ENCODE measurements at places on chromosomes 4 and X.

- no peak for DNase-seq
These were observed 2.9 kb downstream of the IL9R start for GRCh38 chrX:156000361-156000926.

DNA sequence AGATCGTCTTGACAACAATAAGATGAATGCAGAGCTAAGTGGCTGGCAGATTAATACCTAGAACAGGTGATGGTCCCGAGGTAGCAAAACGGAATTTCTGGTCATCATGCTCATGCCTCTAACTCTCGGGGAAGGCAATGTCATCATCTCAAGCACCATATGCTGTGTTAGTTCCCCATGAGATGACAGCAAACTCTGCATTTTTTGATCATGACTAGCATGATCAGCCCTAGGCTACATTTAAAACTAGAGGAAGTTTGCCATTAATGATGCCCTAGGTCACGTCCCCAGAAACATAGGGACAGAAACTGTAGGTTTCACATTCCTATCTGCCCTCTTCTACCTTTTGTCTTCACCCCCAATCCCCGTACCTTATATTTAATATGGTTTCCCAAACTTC is 11.6 kb downstream of the LPAR4 start:
- no peak for DNase-seq

GRCh38 chr4:76802236-76803021 is 95.5 kb downstream of the SOWAHB start:
- no peak for DNase-seq

DNA sequence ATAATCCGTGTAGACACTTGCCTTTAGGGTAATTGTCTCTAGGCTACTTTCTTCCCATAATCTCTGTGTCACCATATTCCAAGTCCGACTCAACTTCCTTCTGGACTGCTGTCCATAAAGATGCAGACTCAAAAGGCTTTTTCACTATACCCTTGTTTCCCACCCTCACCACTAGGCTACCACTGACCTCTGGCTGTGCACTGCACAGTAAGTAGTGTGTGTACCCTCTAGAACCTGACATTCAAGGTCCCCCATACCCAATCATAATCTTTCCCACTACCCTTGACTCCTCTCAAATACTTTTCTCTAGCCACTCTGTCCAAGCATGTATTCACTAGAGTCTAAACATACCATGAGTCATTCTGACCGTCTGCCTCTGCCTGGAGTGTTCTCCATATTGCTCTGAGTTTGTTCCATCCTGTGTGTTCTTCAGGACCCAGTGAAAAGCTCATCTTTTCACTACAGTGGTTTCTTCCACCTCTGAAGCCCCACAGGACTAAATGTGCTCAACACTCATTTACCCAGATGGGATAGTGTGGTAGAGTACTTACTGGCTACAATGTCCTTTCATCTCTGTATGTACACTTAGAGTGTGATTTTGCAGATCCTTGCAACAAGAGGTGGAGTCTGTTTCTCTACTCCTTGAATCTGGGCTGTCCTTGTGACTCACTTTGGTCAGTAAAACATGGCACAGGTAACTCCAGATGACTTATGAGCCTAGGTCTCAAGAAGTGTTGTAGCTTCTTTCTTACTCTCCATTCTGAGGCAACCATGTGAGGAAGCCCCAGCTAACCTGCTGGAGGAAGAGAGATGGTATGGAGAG is 17.4 kb downstream of the JADE3 start:
- no peak for DNase-seq

DNA sequence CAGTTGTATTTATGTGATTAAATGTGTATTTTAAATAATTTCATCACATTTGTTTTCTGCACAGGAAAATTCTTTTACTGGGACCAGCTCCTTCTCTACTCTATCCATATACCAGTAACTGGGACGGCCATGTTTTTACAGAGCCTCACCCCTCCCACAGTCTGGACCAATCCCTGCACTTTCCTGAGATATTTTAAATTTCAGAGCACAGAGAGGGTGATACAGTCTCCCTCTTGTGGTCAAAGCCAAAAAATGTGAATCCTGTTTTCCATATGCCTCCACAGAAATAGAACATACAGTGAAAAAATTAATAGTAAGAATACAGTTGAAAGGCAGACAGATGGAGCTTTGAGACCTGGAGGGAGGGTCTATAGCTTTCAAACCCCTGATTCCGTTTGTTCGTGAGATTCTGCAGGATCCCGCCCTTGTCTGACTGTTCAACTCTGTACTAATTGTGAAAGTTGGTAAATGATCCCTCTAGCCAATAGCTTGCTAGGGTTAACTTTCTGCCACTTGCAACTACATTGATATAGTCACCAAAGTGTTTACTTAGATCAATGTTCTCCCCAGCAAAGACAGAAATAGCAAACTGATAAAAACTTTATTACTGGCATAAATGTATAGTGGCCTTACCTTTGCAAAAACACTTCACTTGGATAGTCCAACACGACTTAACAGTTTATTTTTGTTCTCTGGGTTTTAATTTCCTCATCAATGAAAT is 172.2 kb downstream of the PPARGC1A start:
- no peak for DNase-seq

- DNase-seq, result no peak
These were observed 2.6 kb upstream of the NDP start for GRCh38 chrX:43975796-43976195.

- DNase-seq, result no peak
These were observed 68.6 kb downstream of the BEND4 start for GRCh38 chr4:42083816-42084215.

DNA sequence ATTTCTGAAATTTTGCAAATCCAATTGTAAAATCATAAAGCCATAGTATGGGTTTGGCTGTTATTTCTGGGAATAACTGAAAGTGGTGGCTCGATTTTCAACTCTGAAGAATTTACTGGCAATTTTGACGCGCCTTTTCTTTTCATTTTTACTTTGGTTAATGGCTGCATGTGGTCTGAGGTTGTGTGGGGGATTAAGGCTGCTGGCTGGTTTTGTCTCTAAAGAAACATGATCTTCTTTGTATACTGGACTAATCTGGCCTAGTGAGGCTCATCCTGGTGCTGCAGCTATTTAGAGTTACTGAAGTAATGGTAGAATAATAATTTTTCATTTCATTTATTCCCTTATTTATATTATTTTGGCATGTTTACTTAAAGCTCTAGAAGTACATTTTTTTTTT is 164.0 kb downstream of the RNF150 start:
- no peak for DNase-seq

- no peak for DNase-seq
These were observed 732 bp upstream of the ADRA2C start for GRCh38 chr4:3765271-3766035.

DNA sequence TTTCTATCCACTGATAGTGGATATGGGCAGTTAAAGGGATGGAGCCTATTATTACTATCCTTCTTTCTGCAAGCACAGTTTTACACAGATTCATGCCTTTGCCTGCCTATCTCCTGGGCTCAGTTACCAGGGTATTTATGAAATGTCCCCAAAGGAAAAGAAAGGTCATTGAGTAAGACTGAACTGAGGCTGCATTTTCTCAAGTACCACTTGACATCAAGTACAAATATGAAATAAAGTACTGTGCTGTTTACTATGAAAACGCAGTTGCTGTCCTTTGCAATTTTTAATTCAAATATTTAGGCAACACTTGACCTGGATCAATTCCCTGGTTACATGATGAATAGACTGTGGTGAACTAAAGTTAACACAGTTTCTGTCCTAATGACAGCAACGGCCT is 23.5 kb upstream of the SPANXN4 start:
- no peak for DNase-seq

DNA sequence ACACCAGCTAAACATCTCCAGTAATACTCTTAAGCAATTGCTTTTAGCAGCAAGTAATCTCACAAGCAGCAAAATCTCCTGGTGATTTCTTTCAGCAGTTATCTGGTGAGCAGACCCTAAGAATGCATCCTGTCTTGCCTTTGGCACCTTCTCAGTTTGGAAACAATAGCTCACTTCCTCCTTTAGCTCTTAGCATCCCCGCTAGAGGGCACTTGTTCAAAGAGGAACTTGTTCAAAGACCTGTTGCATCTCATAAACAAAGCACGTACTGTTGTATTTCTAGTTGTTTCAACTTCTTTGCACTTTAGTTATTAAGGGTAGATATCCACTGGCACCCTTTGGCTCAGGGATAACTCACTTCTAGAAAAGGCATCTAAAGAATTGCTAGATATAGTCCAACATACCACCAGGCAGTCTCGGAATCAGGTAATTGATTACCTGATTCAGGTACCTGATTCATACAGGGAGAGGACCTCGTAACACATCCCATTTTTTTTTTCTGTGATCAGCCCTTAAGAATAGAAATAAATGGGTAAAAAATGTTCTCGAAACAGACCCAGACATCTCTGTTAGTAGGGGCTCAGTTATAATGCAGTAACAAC is 81.9 kb upstream of the QRFPR start:
- no peak for DNase-seq

GRCh38 chrX:12958059-12958458 is 16.9 kb upstream of the TMSB4X start:
- no peak for DNase-seq

GRCh38 chrX:115503099-115503498 is 57.9 kb upstream of the PLS3 start:
- DNase-seq, result no peak

GRCh38 chr4:66266035-66266434 is 595.7 kb upstream of the EPHA5 start:
- DNase-seq, result no peak

DNA sequence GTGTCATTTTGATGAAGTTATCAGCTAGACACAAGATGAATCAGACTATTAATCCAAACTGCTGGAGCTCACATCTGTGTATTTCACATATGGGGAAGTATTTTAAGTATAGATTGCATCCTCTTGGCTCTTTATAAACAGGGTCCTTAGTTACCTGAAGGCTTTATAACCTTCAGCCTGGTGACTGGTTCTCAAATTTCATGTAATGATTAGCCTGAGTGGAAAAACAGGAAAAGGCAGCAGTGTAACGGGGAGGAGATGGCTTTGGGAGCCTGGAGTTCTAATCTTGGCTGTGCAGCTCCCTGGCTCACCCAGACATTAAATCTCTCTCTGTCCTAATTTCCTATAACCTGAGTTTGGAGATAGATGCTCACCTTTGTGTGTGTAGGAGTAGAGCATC is 103.8 kb upstream of the HPF1 start:
- no peak for DNase-seq

GRCh38 chr4:173160871-173161270 is 7.7 kb upstream of the GALNT7 start:
- no peak for DNase-seq

- no peak for DNase-seq
These were observed 35.8 kb upstream of the PGRMC2 start for GRCh38 chr4:128323401-128323800.

DNA sequence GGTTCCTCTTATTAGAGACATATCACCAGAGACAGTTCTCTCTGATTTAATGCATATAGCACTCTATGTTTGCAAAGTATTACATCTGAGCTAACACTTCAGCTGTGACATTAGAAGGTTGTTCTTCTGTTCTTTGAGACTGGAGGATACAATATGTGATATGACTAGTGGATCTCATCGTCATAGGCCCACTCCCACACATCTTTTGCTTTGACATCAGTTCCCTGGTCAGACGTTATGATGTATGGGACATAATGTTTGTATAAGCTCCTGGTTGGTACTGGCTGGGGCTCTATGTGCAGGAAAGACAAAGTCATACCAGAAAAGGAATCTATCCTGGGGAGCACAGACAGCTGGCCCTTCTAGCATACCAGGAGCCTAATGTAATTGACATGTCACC is 57.7 kb upstream of the MAML3 start:
- no peak for DNase-seq

DNA sequence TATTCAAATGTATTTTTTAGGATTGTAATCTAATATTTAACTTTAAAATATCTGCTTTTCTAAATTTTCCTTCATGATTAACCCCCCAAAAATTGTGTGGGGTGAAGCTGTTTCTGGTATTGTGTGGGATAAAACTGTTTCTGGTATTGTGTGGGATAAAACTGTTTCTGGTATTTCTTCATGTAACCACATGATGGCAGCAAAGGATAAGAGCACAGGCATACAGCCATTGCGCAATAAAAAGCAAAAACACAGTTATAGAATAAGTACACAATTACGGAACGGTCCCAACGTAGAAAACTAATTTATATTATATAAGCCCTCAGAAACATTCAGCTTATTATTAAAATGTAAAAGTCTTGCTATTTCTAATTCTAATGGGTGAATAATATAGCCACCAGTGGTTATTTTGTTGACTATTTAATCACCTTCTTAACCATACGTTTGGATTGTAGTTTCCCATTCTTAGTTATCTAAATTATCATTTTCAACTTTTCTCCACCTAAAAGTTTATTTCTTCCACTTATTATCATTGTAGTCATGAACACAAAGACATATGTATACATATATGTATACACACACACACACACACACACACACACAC is 333.9 kb upstream of the FSTL5 start:
- no peak for DNase-seq

DNA sequence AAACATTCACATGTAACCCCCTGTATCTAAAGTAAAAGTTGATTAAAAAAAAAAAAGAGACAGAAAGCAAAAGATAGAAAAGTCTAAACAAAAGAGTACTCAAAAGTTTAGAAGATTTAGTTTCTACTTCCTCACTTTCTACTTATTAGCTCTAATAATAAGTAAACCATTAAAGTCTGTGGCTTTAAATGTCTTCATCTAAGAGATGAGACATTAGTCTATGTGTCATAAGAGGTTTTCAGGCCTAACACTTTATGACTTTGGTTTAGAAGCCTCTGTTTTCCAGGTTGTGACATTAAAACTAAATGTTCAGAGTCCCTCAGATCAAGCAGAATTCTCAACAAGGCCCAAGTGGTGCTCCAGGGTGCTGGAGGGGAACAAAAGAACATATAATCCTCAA is 42.2 kb upstream of the GUCY1A1 start:
- DNase-seq, result no peak

- DNase-seq, result no peak
These were observed 815.4 kb upstream of the PCDH10 start for GRCh38 chr4:132333724-132334047.

GRCh38 chrX:95762716-95763115 is 921.9 kb upstream of the DIAPH2 start:
- DNase-seq, result no peak

GRCh38 chr4:85514783-85515182 is 39.8 kb downstream of the ARHGAP24 start:
- DNase-seq, result no peak

Data from Right ventricle myocardium inferior (tissue), 1 donor.